ENCODE measurements at places on chromosomes 5 and 9. TPM values are rescaled to one million over a fixed set of nuclear protein-coding genes. Genes with fewer than 3 reads are reported as not detected.

C5orf46 gene
- total RNA-seq, result not detected

NUTM2G gene
- total RNA-seq, result not detected

DBN1 gene
- 25.2 TPM for total RNA-seq

LCN1 gene
- total RNA-seq, result not detected

GABRG2 gene
- not detected for total RNA-seq

FBXO10 gene
- total RNA-seq, result 5.4 TPM

PLPPR1 gene
- total RNA-seq, result not detected

FOXI1 gene
- not detected for total RNA-seq

PANK3 gene
- total RNA-seq, result 44.2 TPM

PRRC1 gene
- 19.4 TPM for total RNA-seq

CLIC3 gene
- total RNA-seq, result not detected

ANKS6 gene
- total RNA-seq, result 10.4 TPM

GPRIN1 gene
- total RNA-seq, result 0.16 TPM

PCDHB4 gene
- total RNA-seq, result 2.8 TPM

HINT1 gene
- 214 TPM for total RNA-seq

EQTN gene
- total RNA-seq, result 0.66 TPM

SCGB3A2 gene
- total RNA-seq, result not detected

FREM1 gene
- total RNA-seq, result 11.4 TPM

DDX4 gene
- total RNA-seq, result not detected

CD14 gene
- 81.0 TPM for total RNA-seq

SVEP1 gene
- total RNA-seq, result 172 TPM

NREP gene
- 6.6 TPM for total RNA-seq

CCDC152 gene
- 5.4 TPM for total RNA-seq

SPINK5 gene
- 0.57 TPM for total RNA-seq

CBY3 gene
- not detected for total RNA-seq

SFXN1 gene
- 15.6 TPM for total RNA-seq

PRLR gene
- total RNA-seq, result 1.4 TPM

RNF183 gene
- not detected for total RNA-seq

GPX3 gene
- total RNA-seq, result 6,661 TPM

C5orf52 gene
- not detected for total RNA-seq

TMEM171 gene
- total RNA-seq, result not detected

Measured in subcutaneous adipose tissue (tissue), 4 donors.